ENCODE measurements at places on chromosomes 7 and 10.

DNA sequence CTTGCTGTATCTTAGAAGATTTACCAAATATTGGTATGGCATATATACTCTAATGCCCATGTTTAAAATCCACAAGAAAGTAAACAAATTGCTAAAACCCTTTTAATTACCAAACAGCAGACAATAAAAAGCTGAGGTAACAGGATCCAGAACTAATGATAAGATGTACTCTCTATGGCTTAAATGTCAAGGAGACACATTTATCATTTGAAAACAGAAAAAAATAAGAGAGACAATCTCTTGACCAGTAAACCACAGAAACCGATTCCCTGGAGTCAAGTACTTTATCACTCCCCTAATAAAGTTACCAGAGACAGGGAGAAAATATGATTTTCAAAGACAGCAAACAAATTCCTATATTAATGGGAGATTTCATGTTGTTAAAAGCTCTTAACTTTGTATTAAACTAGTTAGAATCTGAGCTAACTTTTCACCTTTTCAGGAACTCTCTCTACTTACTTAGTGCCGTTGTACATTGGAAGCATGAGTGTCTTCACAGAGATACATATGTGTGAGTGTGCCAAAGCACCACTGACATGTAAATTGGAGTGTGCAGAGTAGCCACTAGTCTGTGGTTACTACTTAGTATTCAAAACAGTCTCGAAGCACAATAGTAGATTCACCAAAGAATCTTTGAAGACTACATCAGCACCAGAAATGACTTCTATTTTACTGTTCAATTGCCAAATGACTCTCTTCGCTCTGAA, 44.2 kb downstream of the TSPAN12 start:
- no peak overlapping the region for H3K27ac ChIP-seq
- peaks cover 11% of the 10 kb centered on the region for H3K27me3 ChIP-seq
- H3K4me3 ChIP-seq = no peak overlapping the region
- H3K4me1 ChIP-seq = no peaks in the 10 kb centered on the region
- DNase-seq = no peak

DNA sequence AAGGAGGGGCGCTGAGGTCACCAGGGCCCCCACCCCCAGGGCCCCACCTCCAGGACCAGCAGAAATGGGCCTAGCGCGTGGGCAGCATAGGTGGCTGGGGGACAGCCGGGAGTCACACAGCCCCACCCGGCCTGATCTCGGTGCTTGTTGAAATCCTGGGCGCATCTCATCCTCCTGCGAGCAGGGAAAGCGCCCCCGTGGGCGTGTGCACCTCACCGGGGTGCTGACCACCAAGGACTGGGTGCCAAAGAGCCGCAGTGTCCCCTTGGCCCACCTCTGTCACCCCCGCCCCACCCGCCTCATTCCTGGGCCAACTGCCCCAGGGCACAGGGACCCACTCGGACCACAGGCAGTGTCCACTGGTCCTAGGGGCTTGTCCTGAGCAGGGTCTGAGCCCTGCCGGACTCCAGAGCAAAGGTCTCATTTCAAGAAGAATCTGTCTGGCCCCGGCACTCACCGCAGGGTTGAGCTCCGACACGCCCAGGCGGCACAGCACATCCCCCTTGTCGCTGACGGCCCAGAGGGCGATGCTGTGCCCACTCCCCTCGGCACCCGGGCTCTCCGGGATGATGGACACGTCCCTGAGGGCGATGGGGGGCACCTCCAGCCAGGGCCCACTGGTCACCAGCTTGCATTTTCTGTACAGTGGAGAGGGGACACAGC, 11.4 kb downstream of the BHLHA15 start:
- H3K4me3 ChIP-seq = no peak overlapping the region
- no peaks in the 10 kb centered on the region for H3K27me3 ChIP-seq
- no peak overlapping the region for H3K27ac ChIP-seq
- peaks cover 7% of the 10 kb centered on the region for H3K36me3 ChIP-seq

GRCh38 chr10:133012573-133013359, 70.4 kb upstream of the CFAP46 start:
- no peak for DNase-seq
- no peak overlapping the region for H3K4me3 ChIP-seq
- H3K27me3 ChIP-seq = no peaks in the 10 kb centered on the region
- no peaks in the 10 kb centered on the region for H3K36me3 ChIP-seq
- no peaks in the 10 kb centered on the region for H3K4me1 ChIP-seq

GRCh38 chr10:33042565-33042964, 84.5 kb upstream of the ITGB1 start:
- H3K4me1 ChIP-seq = peaks cover 2% of the 10 kb centered on the region
- no peak overlapping the region for H3K27ac ChIP-seq
- H3K36me3 ChIP-seq = no peaks in the 10 kb centered on the region
- DNase-seq = no peak

- H3K27ac ChIP-seq = no peak overlapping the region
These were observed 817.6 kb downstream of the TNS3 start for GRCh38 chr7:46764100-46764936.

- H3K27ac ChIP-seq = peak overlapping the region; percentile 85
- DNase-seq = peak; percentile 88
- H3K36me3 ChIP-seq = no peaks in the 10 kb centered on the region
These were observed 97.4 kb upstream of the PDCD4 start for GRCh38 chr10:110774069-110775019.

GRCh38 chr10:2682491-2682890, 384.9 kb upstream of the PFKP start:
- DNase-seq = no peak
- H3K4me1 ChIP-seq = no peaks in the 10 kb centered on the region
- H3K4me3 ChIP-seq = no peak overlapping the region
- no peak overlapping the region for H3K27ac ChIP-seq

- H3K4me3 ChIP-seq = no peak overlapping the region
- peaks cover 68% of the 10 kb centered on the region for H3K36me3 ChIP-seq
- no peak for DNase-seq
- no peak overlapping the region for H3K27ac ChIP-seq
- H3K4me1 ChIP-seq = peaks cover 63% of the 10 kb centered on the region
- no peaks in the 10 kb centered on the region for H3K27me3 ChIP-seq
These were observed 115.6 kb downstream of the CDK6 start for GRCh38 chr7:92720604-92721350.

- H3K36me3 ChIP-seq = no peaks in the 10 kb centered on the region
- H3K27me3 ChIP-seq = no peaks in the 10 kb centered on the region
- H3K4me1 ChIP-seq = no peaks in the 10 kb centered on the region
- no peak overlapping the region for H3K27ac ChIP-seq
These were observed 30.7 kb upstream of the ACSL5 start for GRCh38 chr10:112343056-112343806.

- no peak for DNase-seq
- no peak overlapping the region for H3K27ac ChIP-seq
- no peaks in the 10 kb centered on the region for H3K27me3 ChIP-seq
- no peak overlapping the region for H3K4me3 ChIP-seq
- H3K36me3 ChIP-seq = no peaks in the 10 kb centered on the region
- no peaks in the 10 kb centered on the region for H3K4me1 ChIP-seq
These were observed 35.5 kb downstream of the SEMA3C start for GRCh38 chr7:80883154-80884025.

GRCh38 chr10:123567984-123568739, 98.0 kb upstream of the GPR26 start:
- no peak overlapping the region for H3K27ac ChIP-seq
- no peaks in the 10 kb centered on the region for H3K36me3 ChIP-seq

DNA sequence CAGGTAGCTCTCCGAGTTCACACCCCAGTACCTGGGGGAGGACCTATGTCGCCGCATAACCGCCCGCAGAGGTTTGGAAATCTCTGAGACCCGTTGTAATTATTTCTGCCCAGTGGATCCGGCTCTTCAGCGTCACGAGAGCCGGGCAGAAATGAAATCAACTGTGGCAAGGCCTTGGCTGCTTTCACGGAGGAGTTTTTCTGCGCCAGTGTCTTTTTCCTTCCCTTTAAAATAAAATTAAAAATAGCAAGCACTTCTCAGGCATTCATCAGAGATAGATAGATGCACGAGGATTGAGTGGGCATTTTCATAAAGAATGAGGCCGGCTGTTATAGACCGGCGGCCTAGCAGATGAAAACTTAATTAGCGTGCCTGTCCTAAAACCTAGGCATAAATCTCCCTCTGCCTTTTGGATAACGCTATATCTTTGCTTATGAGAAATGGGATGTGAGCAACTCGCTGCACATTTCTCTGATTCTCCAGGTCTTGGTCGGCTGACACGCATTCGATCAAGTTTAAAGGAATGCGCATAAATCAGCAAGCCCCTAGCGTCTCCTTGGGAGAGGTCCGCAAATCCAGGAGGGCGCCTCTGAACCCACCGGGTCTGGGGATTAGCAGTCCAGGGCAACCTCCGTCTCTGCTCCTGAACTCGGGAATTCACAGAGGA, 6.4 kb downstream of the HOXA13 start:
- no peaks in the 10 kb centered on the region for H3K36me3 ChIP-seq
- DNase-seq = no peak
- peaks cover 7% of the 10 kb centered on the region for H3K4me1 ChIP-seq

GRCh38 chr7:150958062-150958552, 20.0 kb downstream of the KCNH2 start:
- DNase-seq = no peak
- H3K4me1 ChIP-seq = peaks cover 3% of the 10 kb centered on the region
- H3K36me3 ChIP-seq = no peaks in the 10 kb centered on the region
- no peak overlapping the region for H3K27ac ChIP-seq
- peaks cover 37% of the 10 kb centered on the region for H3K27me3 ChIP-seq

DNA sequence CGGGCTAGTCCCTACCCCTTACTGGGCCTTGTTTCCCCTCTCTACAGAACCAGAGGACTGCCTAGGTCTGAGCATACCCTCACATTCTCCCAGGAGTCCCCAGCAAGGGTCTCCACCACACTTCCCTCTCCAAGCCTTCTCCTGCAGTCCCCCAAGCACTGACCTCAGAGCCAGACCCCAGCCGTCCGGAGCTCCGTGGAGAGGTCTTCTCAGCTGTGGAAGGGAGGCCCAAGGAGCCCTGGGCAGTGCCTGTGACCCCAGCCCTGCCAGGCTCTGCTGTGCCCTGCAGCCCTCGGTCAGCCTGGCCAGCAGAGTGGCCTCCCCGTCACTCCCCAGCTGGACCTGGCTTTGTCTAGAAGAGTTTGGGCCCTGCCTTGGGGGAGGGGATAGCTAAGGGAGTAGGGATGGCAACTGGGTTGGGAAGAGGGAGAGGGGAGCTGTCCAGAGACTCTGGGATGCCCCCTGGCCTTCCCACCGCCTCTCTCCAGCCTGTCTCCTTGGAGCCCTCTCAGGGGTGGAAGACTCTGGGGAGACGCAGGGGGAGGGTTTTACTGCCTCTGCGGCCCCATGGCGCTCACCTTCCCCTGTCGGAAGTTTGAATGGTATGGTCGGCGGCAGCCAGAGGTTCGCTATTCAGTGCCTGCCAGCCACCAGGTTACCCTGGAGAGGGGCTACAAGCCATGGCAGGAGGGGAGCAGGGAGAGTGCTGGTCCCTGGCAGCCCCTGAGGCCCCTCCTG, at the start of gene C10orf105:
Gene C10orf105 (minus strand): TSS at position 315 of the 738 bp plus-strand sequence. CDS start 3,441 bp downstream, outside the sequence.
- H3K27ac ChIP-seq = no peak within 1 kb of the TSS
- peaks cover 11% of the 10 kb centered on the region for H3K4me1 ChIP-seq
- DNase-seq = no peak
- no peaks in the 10 kb centered on the region for H3K36me3 ChIP-seq
- H3K4me3 ChIP-seq = no peak within 1 kb of the TSS

DNA sequence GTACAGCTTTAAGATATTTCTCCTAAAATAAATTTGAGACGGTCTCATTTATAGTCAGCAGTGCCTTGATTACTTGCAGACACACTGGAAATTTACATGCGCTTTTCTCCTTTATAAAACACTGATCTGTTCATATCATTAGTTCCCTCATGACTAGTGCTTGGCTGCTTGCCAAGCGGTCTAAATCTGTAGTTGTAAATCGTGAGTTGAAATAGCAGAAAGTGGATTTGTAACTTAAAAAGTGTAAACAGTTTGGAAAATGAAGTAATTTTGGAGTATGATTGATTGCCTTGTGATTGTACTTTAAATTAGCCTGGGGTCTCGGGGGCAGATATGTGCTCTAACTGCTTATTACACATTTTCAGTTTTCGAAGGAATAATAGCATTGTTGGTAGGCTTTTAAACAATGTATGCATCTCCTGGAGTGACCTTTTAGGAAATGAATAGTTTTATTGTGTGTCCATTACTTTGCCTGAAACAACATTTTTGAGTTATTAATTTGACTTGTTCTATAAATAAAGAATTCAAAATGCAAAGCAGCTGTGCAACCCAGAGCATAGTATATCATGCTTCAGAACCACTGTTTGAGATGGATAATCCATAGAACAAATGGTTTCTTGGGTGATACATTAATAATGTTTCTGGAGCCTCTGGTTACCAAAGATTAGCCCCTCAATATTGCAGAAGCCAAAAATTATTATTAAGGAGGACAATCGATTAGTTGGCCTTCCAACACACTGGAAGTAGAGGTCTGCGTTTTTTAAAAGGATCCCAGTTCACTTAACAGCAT, 73.3 kb downstream of the ARID5B start:
- peaks cover 28% of the 10 kb centered on the region for H3K4me1 ChIP-seq
- no peak for DNase-seq
- H3K27ac ChIP-seq = no peak overlapping the region
- H3K4me3 ChIP-seq = no peak overlapping the region
